ENCODE measurements at places on chromosomes 11 and 22. TPM values are rescaled to one million over a fixed set of nuclear protein-coding genes. Genes with fewer than 3 reads are reported as not detected.

DNA sequence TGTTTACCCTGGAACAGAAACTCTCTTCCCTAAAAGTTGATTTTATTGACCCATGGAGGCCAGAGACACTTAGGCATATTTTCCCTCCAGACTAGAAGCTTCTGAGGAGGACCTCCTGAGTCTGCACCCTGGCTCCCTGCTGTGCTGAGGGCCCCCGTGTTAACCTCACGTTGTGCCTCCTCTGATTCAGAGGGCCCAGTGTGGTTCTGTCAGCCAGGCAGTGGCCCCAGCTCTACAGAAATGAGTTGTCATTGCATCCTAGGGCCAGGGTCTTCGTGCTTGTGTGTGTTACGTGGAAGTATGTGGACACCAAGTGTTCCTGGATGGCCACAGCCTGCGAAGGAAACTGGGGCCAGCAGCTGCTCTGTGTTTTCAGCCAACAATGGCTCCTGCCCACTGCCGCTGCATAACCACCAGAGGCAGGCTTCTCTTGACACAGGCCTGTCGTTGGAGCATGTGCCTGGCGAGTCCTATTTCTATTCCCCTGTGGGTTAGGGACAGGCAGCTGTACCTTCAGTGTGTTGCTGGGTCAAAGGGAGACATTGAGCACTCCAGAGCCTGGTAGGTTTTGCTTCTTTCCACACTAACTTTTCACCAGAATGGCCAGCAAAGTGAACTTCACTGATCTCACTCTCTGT, 44.5 kb downstream of the MED15 start:
- no peak for DNase-seq

GRCh38 chr11:65380460-65381119, 1.9 kb downstream of the SLC25A45 start:
- no peak for DNase-seq

- DNase-seq = no peak
Observed at GRCh38 chr11:69365558-69365957, 71.6 kb downstream of the MYEOV start.

- DNase-seq = no peak
Observed at GRCh38 chr11:100777736-100778135, 90.6 kb downstream of the ARHGAP42 start.

GRCh38 chr22:17580441-17581031, 17.2 kb downstream of the SLC25A18 start:
- no peak for DNase-seq

DNA sequence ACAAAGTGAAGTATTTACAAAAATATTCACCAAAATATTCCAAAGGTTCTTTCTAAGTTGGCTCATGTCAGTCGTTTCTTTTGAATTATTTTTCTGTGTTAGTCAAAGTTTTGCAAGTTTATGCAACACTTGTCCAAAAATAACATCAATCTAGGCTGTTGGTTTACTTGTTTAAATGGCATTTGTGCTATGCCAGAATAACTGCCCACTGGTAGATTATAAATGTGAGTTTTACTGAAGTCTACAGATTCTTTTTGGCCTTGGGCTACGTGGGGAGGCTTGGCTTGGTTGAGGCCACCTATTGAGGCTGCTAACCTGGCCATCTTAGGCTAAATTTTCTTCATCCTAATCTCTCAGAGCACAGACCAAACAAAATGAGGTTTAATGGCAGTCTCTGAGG, 1091.9 kb upstream of the RAG2 start:
- DNase-seq = no peak

DNA sequence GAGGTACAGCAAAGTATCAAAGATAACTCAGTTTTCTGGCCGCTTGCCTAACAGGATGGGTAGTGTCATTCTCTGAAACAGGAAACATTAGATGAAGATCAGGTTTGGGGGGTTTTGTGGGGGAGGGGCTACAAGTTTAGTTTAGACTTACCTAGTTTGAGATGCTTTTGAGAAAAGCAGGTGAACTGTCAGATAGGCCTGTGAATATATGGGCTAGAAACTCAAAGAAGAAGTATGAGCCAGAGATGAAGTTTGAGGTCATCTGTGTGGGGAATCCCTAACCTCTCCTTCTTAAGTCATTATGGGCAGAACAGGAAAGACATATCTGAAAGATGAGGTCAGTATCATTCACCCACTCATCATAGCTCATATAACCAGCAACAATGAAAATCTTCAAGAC, 11.9 kb downstream of the HOATZ start:
- DNase-seq = no peak

DNA sequence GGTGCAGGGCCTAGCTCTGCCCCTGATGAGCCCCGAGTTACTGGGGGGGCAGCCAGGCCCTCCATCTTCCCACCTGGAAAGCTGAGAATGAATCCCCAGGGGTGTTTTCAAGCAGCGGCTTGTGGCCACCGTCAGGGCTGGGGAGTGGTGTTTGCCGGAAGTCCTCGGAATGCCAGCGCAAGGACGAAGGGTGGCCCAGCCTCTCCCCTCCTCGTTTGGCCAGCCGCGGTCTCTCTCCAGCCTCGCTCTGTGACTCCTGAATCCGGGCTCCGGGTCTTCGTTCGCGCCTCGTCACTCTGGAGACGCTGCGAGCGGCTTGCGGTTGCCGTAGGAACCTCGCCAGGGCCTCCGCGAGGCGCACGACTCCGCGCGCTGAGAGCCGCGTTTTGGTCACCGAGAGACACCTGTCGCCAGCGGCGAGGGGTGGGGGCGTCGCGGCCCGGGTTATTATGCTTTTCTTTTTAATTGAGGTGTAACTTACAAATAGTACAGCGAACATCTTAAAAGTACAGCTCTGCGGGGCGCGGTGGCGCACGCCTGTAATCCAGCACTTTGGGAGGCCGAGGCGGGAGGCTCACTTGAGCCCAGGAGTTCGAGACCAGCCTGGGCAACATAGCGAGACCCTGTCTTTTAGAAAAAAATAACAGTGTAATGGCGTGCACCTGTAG, 6.3 kb upstream of the KDELR3 start:
- DNase-seq = peak; percentile 85

The CASP1 gene
- total RNA-seq = 0.40 TPM

The KRTAP5-2 gene
- total RNA-seq = not detected

- no peak for DNase-seq
Observed at GRCh38 chr11:86444981-86445380, 70.3 kb downstream of the CCDC81 start.

The FAM180B gene
- total RNA-seq = 0.16 TPM

DNA sequence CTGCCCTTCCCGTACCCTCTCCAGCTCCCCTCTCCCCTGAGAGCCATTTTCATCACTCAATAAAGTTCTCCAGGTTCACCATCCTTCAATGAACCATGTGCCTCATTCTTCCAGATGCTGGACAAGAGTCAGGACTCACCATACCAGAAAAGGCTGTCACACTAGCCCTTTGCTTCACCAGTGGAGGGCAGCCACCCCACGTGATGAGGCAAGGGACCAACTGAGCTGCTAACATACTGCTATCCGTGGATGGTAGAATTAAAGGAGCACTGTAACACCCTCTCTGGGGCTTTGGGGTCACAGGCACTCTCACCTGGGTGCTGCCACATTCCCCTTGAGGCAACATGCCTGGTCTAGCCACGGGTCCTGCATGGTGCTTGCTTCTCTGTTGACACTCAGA, 13.1 kb upstream of the OR5I1 start:
- DNase-seq = no peak

- peak; percentile 32 for DNase-seq
Observed at GRCh38 chr11:44960200-44960845, 9.6 kb upstream of the TP53I11 start.

The SMPD1 gene
- total RNA-seq = 12.0 TPM

The FIBIN gene
- 0.36 TPM for total RNA-seq

DNA sequence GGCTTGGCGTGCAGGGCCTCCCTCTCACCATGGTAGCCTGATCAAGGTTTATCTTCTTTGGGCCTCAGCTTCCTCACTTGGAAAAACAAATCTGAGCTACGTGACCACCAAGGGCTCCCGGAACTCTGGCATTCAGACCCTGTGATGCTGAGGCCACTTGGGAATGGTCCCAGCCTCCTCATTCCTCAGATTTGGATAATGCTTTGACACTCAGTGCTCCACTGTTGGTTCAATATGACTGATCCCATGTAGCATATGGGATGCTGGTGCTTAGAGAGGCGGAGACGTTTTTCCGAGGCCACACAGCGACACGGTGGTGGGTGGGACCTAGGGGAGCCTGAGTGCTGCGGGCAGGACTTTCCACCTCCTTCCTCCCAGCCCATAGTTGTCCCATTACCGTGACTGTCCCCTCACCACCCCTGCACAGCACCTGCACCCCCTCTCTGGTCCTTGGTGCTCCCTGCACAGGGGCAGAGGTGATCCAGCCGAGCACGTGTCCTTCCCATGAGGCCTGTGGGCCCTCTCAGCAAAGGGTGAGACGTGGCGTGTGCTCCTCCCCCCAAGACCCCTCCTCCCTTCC, 23.1 kb downstream of the MB start:
- no peak for DNase-seq

DNA sequence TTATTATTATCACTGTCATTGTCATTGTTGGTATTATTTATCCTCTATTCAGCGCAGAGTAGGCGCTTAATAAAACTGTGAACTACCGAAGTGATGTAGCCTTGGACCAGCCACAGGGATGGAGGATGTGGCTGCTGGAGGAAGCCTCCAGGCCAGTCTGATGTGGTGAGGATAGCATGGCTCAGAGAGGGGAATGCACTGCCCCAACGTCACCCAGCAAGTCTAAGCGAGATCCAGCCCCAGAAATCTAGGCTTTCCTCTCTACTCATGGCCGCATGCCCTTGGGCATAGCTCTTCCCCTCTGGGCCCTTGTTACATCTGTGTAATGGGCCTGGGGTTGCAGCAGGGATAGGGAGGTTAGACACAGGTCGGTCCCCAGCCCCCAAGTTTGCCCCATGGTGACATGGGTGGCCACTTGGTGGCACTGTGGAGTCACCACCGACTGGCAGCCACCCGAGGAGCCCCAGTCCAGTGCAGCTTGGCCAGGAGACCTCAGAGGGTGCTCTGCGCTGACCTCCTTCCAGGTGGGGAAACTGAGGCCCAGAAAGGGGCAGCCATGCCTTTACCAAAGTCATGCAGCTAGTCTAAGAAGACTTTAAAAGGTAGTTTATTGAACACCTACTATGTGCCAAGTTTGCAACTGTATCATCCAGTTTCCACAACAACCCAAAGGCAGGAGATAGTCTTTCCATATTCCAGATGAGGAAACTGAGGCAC, 395.7 kb downstream of the MN1 start:
- peak; percentile 56 for DNase-seq

- DNase-seq = no peak
Observed at GRCh38 chr11:2779981-2780849, 80.4 kb upstream of the KCNQ1OT1 start.

- no peak for DNase-seq
Observed at GRCh38 chr11:118042141-118042540, 34.7 kb upstream of the TMPRSS4 start.

The P2RY2 gene
- total RNA-seq = not detected

GRCh38 chr11:22477312-22477711, 139.1 kb downstream of the SLC17A6 start:
- no peak for DNase-seq

The OR8D1 gene
- not detected for total RNA-seq

DNA sequence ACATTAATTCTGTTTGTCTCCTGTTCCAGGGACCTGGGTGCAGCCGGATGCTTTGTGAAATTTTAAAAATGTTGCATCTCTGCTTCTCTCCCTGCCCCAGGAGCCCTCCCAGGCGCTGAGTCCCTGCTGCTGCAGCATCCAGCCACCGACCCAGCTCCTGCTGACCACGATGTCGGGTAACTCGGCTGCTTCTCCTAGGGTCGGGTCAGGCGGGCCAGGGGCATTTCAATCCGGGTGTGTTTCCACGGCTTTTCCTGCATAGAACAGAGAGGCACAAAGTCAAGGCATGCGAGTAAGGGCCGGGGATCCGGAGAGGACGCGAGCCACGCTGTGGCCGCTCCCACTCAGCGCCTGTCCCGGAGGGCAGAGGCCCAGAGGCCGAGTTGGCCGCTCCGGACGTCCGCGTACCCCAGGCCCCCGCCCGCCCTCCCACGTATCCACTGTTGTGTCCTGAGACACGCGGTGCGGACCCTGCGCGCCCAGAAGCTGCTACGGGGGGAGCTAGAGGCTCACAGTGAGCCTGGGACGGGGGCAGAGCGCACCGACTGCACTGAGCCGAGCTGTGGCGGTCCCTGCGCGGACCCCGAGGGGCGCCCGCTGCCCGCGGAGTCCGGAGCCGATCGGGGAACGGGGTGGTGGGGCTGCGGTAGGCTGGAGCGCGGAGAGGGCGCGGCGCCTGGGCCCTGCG, at the start of gene POU2AF3:
Gene POU2AF3, plus strand, starts transcription at position 134 of the 688 bp plus-strand sequence. Its CDS starts 36 bp downstream, at position 170.
- no peak for DNase-seq

GRCh38 chr22:38716826-38717225, 11.1 kb downstream of the GTPBP1 start:
- no peak for DNase-seq

DNA sequence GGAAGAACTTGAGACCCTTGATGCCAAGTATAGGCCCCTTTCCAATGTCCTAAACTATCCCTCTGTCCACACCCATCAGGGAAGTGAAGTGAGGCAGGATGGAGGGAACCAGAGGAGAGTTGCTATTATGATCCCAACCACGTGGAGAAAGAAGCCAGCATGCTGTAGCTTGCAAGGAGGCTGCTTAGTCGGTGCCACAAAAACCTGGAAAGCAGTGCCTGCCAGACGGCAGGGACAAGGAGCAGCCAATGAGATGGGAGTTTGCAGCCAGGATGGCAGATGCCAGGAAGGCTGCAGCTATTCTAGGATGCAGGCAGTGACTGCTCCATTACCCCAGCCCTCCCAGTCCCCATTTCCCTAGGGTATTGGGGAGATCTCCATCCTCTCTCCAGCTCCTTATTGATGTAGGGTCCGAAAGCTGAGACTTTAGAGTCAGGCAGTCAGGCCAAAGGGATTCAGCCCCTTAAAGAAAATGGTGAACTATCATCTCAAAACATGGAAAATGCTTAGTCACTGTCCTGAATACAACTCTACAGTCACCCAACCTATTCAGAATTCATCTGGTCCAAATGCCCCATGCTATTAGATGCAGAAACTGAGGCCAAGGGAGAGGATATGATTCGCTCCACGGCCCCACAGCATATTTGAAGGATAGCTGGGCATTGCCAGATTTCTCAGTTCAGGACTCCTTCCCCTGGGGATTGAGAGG, 18.4 kb upstream of the LRRC55 start:
- DNase-seq = no peak

DNA sequence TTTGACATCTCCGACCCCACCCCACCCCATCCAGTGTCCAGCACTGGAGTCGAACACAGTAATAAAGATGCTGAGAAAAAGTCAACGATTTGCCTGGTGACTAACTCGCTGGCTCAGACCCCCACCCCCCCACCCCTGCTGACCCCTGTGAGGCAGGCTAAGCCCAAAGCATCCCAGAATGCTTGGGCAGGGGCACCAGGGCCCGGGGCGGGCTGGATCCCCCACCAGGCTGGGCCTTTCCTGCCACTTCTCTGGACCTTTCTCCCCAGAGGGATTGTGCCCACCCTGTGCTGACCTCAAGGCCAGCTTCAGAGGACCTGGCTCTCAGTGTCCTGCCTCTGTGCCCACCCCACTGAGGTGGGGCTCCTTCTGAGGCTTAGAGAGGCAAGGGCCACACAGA, 1.8 kb downstream of the C11orf86 start:
- no peak for DNase-seq

The SNX32 gene
- not detected for total RNA-seq

The CLDN25 gene
- not detected for total RNA-seq

GRCh38 chr11:44112091-44112821, 16.8 kb downstream of the EXT2 start:
- peak; percentile 33 for DNase-seq

- peak; percentile 70 for DNase-seq
Observed at GRCh38 chr22:43136255-43136654, 6.9 kb downstream of the MCAT start.

All from SJCRH30 (cell line).